ENCODE measurements at places on chromosomes 3 and 15.

DNA sequence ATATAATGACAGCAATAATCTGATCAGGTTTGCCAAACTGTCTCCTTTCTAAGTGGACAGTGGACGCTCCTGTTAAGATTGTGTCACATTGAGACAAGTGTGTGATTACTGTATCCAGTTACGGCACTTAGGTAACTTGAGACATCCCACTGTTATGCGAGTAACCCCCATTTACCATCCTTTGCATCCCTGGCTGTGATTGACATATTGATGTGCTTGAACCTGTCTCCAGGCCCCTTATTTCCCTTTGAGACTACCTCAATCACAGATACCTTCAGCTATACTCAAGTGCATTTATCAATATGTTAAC lies 785.2 kb downstream of the NR2F2 start:
- DNase-seq, result no peak

DNA sequence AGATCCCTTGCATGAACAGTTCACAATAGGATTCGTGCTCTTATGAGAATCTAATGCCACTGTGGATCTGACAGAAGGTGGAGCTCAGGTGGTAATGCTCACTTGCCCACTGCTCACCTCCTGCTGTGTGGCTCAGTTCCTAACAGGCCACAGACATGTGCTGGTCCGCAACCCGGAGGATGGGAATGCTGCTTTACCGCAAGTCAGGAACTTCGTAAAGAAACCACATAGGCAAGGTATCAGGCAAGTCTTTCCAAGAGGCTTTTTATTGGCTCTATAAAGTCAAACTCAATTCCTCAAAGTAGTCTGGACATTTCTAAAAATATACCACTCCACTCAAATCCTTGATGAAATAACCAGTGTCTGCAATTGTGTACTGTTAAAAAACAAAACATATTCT lies 56.1 kb downstream of the OSTN start:
- DNase-seq, result no peak

- DNase-seq, result no peak
These were observed 239.8 kb upstream of the THBS1 start for GRCh38 chr15:39340903-39341645.

DNA sequence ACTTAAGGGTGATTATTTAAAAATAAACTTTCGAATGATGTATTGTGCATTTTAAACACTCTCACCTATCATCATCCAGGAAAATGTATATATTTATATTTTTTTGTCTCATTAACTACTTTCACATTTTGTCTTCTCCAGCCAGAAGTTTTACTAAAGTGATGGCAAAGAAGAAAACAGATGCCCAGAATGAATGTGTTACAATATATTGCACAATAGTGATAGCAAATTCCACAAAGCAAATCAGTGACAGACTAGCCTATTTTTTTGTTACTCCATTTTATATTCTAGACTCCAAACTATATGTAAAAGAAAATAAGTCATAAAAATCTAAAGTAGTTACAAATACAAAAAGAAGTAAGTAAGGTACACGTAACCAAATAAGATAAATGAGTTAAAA lies 414.7 kb downstream of the EPHA3 start:
- DNase-seq, result no peak

DNA sequence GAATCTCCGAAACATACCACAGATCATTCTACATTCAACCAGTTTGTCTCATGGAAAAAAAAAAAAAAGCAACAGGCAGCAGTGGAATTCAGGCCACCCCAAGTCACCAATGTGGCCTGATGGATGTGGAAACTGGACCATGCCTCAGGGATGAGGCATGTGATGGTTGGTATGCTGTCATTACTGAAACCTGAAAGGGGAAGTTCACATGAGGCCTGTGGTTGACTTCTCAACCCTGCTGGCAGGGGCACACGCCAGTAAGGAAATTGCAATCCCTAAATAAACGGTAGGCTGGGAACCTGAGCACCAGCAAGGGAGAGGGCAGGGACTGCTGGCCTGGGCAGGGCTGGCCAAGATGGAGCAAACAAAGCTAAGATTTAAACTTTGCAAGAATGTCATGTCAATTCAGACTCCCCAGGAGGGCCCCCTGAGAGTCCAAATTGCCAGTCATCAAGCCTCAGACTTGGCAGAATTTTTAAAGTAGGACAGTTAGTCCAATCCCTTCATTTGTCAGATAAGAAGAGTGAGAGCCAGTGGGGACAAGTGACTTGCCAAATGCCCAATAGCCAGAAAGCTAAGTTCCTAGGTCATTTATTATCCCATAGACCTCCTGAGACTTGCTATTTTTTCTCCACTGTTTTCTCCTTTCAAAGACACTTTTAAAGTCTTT lies 310.4 kb downstream of the ERC2 start:
- DNase-seq, result no peak

DNA sequence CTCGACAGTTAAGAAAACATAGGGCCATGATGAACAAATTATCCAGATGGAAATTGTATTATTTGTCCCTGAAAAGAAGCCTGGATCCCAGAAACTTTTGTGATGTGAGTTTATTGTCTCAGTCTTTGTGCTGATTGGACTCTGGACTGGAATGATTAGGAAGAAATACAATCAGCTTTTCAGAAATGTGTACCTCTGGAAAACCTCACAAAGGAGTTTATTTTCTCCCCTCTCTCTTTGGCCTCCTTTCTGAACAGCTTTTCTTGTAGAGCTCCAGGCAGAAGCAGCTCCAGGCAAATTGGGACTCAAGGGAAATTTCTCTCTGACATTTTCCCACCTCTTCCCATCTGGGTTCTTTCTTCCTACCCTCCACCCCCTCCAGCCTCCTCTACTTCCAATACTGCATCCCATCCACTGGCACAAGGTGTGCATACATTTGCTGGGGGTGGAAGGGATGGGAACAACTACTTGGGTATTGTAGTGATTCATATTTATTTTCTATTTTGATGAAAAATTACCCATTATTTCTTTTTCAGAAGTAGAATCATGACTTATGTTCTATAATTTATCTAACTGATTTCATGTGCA lies 119.7 kb downstream of the CD47 start:
- no peak for DNase-seq
